Stimulated activated CD4-positive, alpha-beta T cell treated with anti-CD3 and anti-CD28 coated beads, Interleukin-12 subunit alpha, Interleukin-12 subunit beta, amount 100 ng/mL, for 4 hours (primary cell): ENCODE measurements at places on chromosomes 4 and X.
A peak's percentile ranks its signal among the peaks of the same experiment; 100 is the strongest.

- DNase-seq: no peak
These were observed 96.2 kb upstream of the CCSER1 start for GRCh38 chr4:90030953-90031352.

DNA sequence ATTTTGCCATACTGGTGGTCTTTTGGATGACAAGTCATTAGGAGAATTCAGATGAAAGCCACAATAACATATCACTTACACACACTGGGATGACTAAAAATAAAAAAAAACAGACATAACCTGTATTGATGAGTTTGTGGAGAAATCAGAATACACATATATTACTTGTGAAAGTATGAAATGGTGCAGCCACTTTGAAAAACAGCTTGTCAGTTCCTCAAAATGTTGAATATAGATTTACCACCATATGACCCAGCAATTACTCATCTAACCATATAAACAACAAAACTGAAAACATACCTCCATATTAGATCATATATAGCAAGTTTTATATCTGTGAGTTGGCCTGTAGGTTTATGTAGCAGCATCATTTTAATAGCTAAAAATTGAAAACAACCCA lies 608.7 kb downstream of the TLL1 start:
- no peak for DNase-seq

- no peak for DNase-seq
These were observed 15.5 kb downstream of the MCF2 start for GRCh38 chrX:139692506-139692849.

GRCh38 chr4:24668956-24669355 lies 84.6 kb upstream of the DHX15 start:
- DNase-seq: no peak

DNA sequence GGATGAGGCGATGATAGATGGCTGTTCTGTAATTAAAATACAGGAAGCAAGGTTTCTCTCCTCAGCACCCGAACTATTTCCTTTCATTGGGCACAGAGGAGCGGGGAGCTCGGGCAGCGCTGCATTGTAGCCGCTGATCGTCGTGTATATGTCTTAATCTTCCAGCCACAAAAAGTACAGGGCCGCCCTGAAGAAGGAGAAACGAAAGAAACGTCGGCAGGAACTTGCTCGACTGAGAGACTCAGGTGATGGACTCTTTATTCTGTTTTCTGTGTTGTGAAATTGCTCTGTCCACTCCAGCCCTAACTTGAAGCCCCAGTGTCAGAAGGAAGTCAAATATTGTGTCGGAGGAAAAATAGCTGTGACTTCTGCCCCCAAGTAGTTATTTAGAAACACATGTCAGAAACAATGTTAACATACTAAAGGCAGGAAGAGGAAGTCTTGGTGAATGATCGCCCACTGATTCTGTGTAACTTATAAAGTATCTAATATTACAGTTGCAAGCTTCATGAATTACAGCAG lies 546 bp downstream of the ZRSR2 start:
- DNase-seq: no peak

- DNase-seq: no peak
These were observed 13.9 kb downstream of the ACOT9 start for GRCh38 chrX:23729214-23729613.

- DNase-seq: no peak
These were observed 622 bp downstream of the KLKB1 start for GRCh38 chr4:186227744-186228513.

DNA sequence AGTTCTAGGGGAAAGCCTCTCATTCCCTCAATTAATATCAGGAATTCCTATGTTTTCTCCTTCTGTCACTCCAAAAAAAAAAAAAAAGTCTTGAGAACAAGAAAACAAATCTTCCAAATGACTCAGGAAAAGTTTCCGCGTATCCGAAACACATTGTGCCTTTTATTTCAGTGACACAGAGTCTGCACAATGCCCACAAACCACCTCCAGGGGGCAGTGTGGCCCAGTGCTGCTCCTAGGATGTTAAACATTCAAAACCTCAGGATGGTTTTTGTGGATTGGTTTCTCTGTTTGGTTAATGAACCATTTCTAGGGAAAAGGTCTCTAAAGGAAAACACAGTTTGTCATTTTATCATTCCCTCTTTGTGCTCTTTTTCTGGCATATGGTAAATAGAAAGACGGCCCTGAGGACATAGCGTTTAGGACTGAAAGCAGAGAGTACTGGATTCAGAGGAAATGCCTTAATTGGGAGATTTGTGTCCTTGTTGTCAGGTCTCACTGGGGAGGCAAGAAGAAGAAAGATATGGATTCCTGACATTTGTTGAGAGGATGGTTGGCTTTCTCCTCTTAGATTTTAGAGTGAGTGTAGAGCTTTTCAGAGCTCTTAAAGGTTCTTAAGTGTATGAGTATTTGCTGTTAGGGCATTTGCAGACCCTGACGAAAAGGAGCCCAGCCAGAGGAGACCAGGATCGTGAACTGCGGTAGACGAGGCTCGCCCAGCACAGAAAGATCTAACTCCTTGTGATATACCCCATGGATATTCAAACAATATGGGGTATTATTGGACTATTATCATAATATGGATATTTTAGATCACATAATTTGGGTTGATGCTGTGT lies 65.7 kb upstream of the MAP9 start:
- DNase-seq: peak; percentile 54

GRCh38 chr4:110680265-110680664 lies 57.4 kb upstream of the PITX2 start:
- no peak for DNase-seq

- no peak for DNase-seq
These were observed 1.2 kb upstream of the XK start for GRCh38 chrX:37684426-37684825.
